ENCODE measurements at places on chromosomes 1 and 21.

- DNase-seq, result no peak
Observed at GRCh38 chr1:212101251-212101650, 65.7 kb downstream of the DTL start.

- peak; percentile 68 for DNase-seq
Observed at GRCh38 chr1:202235856-202236837, 42.5 kb downstream of the LGR6 start.

GRCh38 chr1:232305050-232305449, 324.9 kb downstream of the SIPA1L2 start:
- no peak for DNase-seq

GRCh38 chr1:76083189-76083588, 8.6 kb downstream of the ST6GALNAC3 start:
- DNase-seq, result no peak

DNA sequence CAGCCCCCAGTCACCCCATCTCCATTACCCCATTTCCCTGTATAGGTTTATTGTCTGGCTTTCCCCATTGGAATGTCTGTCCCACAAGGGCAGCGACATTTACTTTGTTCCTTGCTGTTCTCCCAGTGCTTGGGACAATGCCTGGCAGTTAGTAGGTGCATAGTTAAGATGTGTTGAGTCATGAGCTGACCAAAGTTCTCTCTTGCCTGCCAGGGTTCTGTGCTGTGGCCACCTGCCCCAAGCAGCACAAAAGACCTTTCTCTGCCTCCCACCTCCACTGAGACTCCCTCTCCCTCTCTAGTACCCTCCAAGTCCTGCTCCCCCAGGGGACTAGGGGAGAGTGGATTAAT, 40.0 kb downstream of the TMCO4 start:
- DNase-seq, result no peak

DNA sequence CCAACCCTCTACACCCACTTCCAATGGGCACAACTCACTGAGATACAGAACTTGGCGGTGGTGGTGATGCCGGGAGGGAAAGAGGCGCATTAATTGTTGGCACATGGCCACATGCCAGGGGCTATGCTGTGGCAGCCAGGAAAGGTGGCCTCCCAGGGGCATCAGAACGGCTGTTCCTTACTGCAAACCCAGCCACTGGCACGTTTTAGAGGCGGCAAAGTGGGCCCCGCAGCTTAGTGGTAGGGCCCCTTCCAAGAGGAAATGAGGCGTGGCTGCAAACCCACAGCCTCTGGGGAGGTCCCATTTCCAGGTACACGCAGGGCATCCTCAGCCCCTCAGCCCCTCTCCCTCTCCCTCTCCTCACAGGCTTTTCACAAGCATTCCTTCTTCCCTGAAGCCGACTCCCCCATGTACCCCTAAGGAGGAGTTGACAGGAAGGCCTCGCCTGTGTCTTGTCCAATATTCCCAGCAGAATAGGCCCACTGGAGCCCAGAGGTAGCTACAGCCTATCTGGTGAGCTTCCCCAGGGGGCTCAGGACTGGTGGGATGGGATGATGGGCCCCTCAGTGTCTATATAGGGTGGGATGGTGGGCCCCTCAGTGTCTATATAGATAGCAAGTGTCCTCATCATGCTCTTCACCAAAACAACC, 166.2 kb downstream of the CLIC6 start:
- DNase-seq, result peak; percentile 9

GRCh38 chr1:111475701-111476100, 1.9 kb downstream of the C1orf162 start:
- DNase-seq, result peak; percentile 29

GRCh38 chr1:47687631-47688460, 250.0 kb downstream of the FOXD2 start:
- no peak for DNase-seq

- no peak for DNase-seq
Observed at GRCh38 chr1:154191990-154192461, at the start of gene TPM3. Gene TPM3, minus strand, starts transcription at chr1:154192100. Its CDS starts 82 bp downstream, at chr1:154192018.

GRCh38 chr1:7912743-7913557, 27.7 kb downstream of the TNFRSF9 start:
- DNase-seq, result no peak

DNA sequence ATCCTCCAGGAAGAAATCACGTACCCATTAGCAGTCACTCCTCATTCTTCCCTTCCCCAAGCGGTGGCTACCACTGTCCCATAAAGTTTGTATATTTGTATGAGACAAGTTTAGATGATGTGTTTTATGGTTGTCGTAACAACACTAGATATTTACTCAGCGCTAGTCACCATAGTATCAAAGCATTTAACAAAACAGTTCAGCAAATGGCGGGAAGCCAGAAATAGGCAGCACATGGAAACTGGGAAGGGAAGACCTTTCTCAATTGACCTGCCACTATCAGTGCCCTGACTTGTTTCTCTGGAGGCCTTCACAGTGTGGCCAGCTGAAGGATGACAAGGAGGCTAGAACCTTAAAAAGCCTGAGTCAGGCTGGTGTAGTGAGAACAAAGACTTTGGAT, 31.1 kb downstream of the CNST start:
- DNase-seq, result no peak

DNA sequence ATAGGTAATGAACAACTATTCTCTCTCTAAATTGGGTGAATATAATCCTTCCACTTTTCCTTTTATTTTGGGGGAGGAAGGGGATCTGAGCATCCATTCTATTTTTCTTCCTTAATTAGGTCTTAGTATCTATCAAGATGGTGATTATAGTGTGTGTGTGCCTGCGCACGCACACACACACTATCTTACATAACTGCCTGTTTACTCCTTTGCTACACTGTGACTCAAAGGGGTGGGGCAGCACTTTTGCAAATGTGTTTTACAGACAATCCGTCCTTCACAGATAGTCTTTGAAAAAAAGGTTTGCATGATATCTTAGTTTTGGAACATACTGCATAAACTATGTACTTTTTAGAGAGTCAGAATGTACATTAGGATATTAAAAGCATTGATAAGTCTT, 191.5 kb downstream of the SDCCAG8 start:
- peak; percentile 7 for DNase-seq

DNA sequence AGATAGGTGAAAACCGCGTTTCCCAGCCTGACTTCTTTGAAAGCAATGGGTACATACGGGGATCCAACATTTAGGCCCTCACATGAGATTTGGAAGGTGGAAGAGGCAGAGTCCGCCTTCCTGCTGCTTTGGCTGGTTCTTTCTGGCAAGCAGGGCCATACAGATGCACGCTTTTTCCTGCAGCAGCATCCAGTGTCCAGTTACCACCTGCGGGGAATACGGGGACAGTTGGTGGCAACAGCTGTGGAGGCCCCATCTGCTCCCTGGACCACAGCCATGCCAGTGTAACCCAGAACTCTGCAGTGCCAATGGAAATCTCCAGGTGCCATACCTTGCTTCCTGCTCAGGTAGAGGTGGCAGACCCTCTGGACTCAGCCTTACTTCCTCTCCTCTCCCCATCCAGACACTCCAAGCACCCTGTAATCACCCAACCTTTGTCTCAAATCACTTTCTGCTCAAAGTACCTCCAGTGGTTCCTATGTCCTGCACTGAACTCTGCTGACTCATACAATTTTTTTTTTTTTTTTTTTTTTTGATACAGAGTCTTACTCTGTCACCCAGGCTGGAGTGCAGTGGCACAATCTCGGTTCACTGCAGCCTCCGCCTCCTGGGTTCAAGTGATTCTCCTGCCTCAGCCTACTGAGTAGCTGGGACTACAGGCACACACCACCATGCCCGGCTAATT, 68.3 kb downstream of the SLC16A1 start:
- no peak for DNase-seq

DNA sequence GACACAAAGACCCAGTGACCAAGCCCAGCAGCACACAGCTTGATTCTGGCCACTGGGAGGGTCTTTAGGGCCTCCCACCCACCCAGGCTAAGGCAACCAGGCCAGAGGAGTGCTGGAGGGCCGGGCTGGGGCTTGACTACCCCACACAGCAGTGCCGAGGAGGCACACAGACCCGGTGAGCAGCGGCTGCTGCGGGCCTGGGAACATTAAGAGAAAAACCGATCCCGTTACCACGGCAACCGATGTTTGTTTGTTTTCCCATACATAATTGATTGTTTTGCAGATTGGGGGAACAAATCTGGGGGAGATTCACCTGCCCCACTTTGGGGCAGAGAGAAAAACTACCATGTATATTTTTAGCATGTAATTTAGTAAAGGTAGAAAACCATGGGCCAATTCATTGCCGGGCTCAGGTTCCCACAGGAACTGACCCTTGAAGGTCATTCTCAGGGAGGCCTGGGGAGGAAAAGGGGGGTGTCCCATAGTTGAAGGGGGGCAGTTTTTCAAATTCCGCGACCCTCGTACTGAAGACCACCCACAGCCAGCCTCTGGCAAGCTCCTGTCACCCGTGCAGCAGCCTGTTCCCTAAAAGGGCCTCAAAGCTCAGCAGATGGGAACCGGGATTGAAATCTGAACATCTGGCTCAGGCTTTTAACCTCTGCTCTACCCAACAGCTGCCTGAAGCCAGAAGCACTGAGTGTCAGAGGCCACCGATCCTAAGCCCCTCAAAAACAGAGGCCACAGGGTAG, 35.3 kb downstream of the CHD5 start:
- no peak for DNase-seq

DNA sequence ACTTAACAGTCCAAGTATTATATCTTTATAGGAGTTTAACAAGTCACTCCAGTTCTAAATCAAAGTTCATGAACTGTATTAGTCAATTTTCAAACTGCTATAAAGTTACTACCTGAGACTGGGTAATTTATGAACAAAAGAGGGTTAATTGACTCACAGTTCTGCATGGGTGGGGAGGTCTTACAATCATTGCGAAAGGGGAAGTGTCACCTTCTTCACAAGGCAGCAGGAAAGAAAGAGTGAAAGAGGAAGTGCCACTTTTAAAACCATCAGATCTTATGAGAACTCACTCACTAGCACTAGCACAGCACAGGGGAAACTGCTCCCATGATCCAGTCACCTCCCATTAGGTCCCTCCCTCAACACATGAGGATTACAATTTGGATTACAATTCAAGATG, 70.0 kb downstream of the CLCA4 start:
- peak; percentile 31 for DNase-seq

DNA sequence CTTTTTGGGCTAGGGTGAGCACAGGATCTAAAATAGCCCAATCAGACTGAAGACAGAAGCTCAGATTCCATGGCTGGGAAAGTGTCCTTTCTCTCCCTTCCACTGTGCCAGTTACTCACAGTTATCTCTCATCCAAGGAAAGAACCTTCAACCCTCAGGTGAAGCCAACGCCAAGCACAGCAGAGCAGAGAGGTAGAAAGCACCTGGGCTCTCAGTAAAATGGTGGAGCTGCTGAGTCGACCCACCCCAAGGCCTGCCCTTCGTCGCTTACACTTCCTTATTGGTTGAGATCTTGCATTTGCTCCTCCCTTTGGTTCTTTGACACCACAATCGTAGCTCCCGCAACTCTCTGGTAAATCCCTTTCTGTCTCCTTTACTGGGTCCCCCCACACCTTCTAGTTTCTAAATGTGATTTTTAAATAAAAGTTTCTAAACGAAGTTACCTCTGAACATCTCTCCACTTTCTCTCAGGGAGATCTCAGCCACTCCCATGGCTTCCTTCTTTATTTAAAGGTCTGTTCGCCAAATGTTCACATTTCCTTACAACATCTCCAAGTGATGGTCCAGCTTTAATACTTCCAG, 27.5 kb upstream of the SLC30A1 start:
- peak; percentile 11 for DNase-seq

- no peak for DNase-seq
Observed at GRCh38 chr1:223794136-223794880, 51.4 kb downstream of the TP53BP2 start.

- no peak for DNase-seq
Observed at GRCh38 chr21:41186755-41187536, 19.0 kb downstream of the BACE2 start.

DNA sequence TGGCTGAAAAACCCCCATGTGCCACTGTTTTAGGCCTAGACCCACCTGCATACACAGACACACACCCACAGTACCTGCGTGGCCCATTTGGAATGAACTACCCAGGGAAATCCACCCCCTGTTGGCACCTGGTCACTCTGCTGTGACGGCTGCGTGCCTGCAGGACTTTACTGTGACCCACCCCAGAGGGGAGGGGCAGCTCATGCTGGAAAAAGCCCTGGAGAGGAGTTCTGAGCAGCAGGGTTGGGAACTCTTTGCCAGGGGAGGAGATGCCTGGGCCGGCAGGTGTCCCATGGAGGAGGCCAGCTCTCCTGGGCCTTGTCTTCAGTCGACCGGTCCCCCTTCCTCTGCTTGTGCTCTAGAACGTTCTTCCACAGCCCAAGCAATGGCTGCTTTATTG, 87.3 kb upstream of the CSF3R start:
- no peak for DNase-seq

DNA sequence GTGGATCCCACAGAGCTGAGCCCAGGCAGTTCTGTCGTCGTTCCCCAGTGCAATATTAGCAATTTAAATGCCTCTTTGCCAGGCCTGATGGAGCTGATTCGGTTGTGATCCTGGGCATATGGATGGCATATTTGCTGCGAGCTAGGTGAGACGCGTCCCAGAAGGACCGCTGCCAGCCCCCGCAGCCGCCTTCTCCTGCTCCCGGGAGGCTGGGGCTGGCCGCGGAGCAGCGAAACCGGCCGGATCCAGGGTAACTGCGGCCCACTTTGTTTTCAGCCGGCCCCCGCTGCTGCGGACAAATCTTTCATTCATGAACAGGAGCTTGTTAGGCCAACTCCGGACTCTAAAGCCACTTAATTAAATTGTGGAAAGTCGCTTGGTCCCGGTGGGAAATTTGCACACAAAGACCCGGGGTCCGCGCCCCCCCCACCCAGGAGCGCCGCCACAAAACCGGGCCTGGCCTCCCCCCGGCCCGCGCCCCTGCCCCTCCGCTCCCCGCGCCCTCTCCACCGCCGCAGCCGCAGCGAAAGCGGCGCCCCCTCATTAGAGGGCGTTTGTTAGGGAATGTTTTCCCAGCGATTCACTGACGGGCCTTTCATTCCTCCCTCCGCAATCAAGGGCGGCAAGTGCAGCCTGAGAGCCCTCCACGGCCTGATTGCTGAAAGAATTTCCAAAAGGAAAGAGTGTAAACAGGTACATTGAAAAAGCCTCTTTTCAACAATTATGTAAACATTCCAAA, 383.3 kb downstream of the RRAGC start:
- DNase-seq, result no peak

GRCh38 chr21:45401916-45402900, 2.8 kb upstream of the COL18A1 start:
- DNase-seq, result no peak

DNA sequence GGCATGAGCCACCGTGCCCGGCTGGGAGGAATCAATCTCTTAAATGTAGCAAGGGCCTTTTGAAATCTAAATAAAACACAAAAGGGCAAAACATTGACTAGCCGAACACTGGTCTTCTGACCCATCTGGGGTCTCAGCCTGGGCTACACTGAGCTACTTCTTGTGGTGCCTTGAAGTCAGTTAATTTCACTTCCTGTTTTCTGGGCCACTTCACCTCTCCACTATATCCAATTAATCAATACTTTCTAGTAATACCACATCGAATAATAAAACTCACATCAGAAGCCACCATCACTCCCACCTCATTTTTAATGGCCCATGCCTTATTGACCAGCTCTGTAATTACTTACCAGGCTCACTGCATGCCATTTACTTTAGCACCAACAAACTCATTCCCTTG, 138.0 kb upstream of the SAMSN1 start:
- DNase-seq, result no peak

GRCh38 chr1:74824497-74825107, 91.7 kb downstream of the TYW3 start:
- no peak for DNase-seq
